ENCODE measurements at places on chromosomes 5 and 9.

- no peak for DNase-seq
Observed at GRCh38 chr5:154258531-154259217, 68.1 kb downstream of the GALNT10 start.

GRCh38 chr9:19074836-19075235, 25.6 kb downstream of the RRAGA start:
- DNase-seq = no peak

DNA sequence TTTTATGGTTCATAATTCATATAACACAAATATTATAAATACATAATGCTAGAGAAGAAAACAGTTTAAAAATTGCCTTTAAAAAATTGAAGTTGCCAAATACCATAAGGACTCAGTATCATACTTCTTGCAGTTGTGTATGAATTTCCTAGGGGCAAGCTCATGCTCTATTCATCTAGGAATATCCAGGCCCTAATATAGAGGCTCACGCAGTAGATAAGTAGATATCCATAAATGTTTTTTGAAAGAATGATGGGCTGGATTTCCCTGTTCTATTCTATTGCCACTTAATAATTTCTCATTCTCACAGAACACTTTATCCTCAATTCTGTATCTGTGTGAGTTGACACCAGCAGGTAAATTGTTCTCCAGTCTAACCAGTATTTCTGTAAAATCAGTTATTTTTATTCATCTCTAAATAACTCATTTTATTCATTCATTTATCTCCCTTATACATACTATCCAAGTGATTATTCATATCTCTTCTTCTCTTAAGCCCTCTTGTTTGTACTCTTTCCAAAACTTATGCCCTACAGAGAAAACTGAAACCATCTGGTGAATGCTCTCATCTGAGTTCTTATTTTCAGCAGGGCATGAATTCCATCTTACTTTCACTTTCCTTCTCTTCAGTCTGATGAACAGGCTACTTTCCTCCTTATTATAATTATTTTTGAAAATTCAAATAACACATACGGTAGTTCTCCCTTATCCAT, 97.1 kb downstream of the SLC44A1 start:
- DNase-seq = no peak

GRCh38 chr9:113274474-113275156, 757 bp downstream of the CDC26 start:
- DNase-seq = no peak

DNA sequence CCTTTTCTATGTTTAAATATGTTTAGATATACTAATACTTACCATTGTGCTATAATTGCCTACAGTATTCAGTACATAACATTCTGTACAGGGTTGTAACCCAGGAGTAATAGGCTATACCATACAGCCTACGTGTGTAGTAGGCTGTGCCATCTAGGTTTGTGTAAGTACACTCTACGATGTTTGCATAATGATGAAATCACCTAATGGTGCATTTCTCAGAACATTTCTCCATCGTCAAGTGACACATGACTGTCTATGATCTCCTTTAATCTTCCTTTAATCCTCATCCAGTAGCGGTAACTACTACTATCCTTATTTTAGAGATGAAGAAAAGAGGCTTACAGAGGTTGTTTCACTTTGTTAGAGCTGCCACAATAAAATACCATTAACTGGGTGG, 369.2 kb downstream of the PLK2 start:
- DNase-seq = no peak
